ENCODE measurements at places on chromosomes 2 and 18.
A peak's percentile ranks its signal among the peaks of the same experiment; 100 is the strongest.

- no peak for DNase-seq
Observed at GRCh38 chr2:218281449-218281848, 10.9 kb downstream of the TMBIM1 start.

DNA sequence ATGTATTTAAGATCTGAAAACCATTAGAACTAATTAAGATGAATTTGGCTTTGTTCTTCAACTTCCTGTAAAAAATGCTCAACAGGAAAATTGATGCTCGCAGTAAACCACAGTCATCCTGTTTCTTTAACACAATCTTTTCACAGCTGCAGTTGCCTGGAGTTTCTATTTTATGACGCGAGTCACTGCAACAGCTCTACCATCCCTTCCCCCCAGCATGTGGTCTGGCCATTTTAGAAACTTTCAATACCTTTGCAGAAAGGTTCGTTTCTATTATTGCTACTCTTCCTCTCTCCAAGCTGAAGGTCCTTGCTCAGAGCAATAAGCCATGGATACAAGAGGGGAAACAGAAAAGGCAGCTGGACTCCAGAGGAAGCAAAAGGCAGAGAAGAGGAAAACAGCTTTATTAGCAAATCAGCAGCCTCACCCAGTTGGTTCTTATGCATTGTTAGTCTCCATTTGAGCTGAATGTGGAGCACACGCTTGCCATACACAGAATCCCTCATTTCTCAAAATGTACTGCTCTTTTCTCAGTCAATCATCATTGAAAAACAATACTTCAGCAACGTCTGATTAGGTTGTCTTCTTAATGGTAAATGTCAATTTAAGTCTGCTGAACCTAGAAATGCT lies 3.9 kb downstream of the WIPF1 start:
- peak; percentile 32 for DNase-seq

GRCh38 chr2:191907545-191907944 lies 60.7 kb upstream of the CAVIN2 start:
- no peak for DNase-seq

DNA sequence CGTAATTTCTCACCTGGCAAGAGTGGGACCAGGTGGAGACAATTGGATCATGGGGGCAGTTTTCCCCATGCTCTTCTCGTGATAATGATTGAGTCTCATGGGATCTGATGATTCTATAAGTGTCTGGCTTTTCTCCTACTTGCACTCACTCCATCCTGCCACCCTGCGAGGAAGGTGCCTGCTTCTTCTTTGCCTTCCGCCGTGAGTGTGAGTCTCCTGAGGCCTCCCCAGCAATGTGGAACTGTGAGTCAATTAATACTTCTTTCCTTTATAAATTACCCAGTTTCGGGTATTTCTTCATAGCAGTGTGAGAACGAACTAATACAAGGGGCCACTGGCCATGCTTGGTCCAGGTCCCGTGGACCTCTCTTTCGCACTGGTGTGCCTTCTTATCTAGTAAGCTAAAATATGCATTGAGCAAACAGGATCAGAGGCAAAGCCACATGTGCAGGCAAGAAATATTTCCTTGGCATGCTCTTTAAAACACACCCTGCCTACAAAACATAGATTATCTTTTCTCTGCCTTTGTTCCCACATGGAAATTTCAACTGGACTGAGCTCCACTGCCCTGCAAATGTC lies 821.1 kb downstream of the TRIB2 start:
- no peak for DNase-seq

DNA sequence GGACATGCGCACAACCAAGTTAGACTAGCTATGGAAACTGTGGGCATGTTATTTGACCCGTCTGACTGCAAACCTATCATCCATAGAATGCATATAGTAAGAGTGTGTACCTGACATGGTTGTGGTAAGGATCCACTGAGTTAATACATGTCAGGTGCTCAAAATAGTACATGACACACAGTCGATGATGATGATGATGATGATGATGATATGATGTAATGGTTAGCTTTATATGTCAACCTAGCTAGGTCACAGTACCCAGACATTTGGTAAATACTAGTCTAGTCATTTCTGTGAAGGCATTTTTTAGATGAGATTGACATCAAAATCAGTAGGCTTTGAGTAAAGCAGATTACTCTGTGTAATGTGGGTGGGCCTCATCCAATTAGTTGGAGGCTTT lies 204.1 kb downstream of the AFF3 start:
- DNase-seq = no peak

- DNase-seq = no peak
Observed at GRCh38 chr2:166092889-166093288, 34.9 kb downstream of the SCN1A start.

DNA sequence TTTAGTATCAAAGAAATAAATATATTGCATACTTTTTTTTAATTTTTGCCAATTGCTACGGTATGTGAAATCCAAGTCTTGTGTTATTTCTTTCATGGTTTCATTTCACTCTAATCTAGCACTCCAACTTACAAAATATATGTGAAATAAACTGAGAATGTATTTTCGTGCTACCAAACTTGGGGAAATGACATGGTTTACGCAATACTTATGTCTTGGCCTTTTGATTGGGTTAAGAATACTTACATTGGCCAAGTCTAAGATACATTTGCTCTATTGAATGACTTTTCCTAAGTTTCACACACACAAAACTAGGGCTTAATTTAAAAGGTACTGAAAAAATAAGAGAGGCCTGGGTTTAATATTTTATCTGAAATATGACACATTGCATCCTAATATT lies 80.5 kb downstream of the VRK2 start:
- no peak for DNase-seq

- no peak for DNase-seq
Observed at GRCh38 chr2:84442888-84443287, 16.2 kb downstream of the SUCLG1 start.

DNA sequence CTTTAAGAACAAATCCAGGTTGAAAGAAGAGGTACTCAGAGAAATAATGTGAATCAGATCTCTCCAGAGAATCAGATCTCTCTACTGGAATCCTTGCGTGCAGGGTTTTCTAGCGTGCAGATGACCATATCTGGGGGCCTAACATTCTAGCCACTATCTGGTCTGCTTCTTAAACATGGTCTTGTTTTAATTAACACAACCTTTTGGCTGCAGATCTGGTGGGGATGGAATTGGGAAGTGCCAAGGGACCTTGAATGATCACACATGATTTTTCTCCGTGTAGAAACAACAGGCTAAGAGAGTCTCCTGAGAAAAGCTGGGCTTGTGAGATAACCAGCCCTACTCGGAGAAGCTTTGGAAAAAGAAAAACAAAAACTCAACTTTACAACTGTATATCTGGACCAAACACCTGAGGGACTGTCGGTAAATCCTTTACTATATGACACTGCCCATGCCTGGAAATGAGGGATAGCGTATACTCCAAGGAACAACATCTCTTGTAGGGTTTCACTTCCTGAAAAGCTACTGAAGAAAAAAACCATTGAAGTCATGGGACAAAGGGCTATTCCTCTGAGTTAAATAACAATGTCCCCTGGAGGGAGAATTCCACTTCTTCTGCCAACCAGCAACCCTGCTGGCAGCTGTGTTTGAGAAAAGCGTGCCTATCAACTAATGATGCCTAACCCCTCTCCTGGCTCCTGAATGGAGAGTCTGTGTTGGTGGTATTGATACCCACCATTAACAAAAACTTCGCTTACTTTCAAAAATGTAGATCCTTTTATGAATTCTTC lies 171.0 kb upstream of the REV1 start:
- DNase-seq = no peak

GRCh38 chr2:205188239-205189138 lies 493.8 kb upstream of the NRP2 start:
- DNase-seq = no peak

GRCh38 chr2:25473131-25473530 lies 131.4 kb upstream of the DNMT3A start:
- DNase-seq = no peak

GRCh38 chr2:24412812-24413211 lies 52.5 kb upstream of the ITSN2 start:
- DNase-seq = no peak

DNA sequence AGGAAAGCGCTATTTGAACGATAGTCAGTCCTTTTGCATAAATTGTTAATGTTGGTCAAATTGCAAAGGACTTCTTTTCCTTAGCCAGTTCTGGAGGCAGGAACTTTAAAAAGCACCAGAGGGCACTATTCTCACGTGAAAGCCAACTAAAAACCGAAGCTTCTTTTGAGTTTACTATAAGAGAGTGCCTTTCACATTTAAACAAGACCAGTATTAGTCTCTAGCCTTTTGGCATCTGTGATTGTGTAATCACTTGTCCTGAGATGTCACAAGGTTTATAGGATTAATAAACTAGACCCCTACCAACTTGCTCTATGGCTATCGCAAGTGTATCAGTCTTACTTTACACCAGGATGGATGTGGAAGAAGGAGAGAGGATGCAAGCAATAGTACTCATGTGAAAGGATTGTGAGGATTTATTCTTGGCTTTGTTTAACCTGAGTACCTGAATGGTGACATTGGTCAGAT lies 14.4 kb upstream of the STAT4 start:
- peak; percentile 49 for DNase-seq

- DNase-seq = no peak
Observed at GRCh38 chr18:76318607-76319006, 176.4 kb downstream of the ZNF516 start.

DNA sequence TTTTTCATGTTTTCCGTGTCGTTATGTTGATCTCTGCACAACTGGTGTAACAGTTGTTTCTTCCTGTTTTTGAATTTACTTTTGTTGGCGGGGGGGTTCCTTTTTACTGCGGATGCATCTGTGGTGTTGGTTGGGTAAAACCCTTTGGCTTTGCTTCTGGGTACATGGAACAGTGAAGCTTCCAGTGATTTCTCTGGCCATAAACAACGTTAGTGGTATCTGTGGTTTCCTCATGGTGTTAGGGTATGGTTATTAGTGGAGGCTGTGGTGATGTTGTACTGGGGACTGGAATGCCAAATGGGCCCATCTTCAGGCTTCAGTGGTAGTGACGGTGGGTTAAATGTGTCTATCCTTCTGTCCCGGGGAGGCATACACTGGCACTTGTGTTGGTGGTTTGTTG lies 285.4 kb upstream of the ZNF804A start:
- no peak for DNase-seq

- DNase-seq = no peak
Observed at GRCh38 chr18:43805646-43806194, 528.4 kb upstream of the SYT4 start.

DNA sequence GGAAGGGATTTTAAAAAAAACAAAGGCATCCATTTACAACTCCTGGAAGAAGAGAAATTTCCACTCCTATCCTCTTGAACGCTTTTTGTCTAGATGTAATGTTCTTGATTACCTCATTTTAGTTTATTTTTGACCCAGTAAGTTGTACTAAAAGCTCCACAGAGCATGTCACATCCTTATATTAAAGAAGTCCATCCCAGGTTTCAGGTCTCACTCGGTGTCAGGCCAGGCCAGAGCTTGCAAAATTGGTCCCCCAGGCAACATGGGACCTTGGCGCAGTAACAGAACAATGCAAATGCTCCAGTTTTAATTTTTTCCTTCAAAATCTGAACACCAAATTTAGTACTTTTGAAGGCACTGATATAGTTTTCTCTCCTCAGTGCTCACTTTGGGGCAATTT lies 218.4 kb upstream of the REV1 start:
- DNase-seq = no peak

DNA sequence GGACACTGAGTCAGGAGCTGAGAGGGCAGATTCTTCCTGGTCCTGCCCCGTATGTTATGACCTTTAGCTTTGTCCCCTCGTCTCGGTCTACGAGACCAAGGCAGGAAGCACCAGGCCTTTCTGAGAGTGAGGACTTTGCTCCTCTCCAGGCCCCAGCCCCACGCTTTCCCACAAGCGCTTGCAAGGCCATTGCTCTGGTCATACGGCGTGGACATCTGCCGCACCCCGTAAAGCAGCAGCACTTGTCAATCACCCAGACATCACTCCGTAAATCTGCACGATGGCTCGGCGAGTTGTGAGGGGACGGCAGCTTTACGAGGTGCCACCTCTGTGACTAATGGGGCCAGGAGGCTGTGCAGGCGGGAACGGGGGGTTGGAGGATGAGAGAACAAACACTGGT lies 100.8 kb upstream of the TWIST2 start:
- DNase-seq = no peak

GRCh38 chr2:134253117-134253704 lies 661 bp upstream of the MGAT5 start:
- no peak for DNase-seq

DNA sequence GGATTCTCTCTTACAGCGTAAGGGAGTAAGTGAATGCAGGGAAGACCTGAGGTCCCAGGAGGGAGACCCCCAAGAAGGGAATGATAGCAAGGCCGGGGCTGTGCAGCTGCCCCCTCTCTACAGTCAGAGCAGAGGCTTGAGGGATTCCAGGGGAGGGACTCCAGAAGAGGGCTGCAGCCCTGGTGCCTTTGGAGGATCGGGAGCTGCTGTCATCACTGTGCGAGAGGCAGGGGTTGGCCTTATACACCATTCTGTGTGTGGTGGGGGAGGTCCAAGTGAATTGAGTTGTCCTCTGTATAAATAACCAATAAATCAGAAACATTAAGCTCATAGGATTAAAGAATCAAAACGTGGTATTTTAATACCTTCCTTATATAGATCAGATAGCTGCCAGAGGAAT lies 114.9 kb downstream of the GLI2 start:
- DNase-seq = no peak

DNA sequence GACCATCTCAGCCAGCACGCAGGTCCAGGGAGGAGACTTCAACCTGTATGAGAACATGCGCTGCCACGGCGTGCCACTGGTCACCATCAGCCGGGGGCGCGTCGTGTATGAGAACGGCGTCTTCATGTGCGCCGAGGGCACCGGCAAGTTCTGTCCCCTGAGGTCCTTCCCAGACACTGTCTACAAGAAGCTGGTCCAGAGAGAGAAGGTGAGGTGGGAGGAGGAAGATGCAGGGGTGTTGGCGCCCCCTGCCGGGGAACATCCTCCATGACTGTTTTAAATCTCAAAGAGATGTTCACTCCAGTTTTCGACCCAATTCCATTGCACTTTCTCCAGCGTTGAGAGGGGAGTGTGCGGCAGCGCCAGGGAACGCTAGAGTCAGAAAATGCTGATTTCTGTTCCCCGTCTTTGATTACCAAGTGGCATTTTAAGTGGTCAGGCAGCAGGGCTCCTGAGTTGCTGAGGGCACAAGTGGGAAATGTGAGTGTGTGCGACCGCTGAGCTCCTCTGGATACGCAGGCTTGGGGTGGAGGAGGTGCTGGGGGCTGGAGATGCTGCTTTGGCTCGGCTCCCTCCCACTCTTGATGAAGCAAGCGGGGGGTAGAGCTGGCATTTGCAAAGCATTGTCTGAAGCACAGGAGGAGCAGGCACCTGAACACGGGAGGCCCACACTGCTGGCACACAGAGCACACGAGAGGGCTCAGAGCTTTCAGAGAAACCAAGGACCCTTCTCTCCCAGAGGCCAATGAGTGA lies 27.7 kb upstream of the MAPRE3 start:
- DNase-seq = peak; percentile 70
